H9 (cell line): ENCODE measurements at places on chromosomes 6 and 20. TPM values are rescaled to one million over a fixed set of nuclear protein-coding genes. Genes with fewer than 3 reads are reported as not detected.
A peak's percentile ranks its signal among the peaks of the same experiment; 100 is the strongest.

GRCh38 chr6:95589826-95590570 lies 12.7 kb downstream of the MANEA start:
- H3K27me3 ChIP-seq = no peaks in the 10 kb centered on the region
- no peak overlapping the region for H3K27ac ChIP-seq
- no peak for DNase-seq
- H3K36me3 ChIP-seq = peaks cover 12% of the 10 kb centered on the region

BMP6 gene
- total RNA-seq = 0.28 and 0.61 TPM in 2 replicates

PTK7 gene
- total RNA-seq = 126 and 128 TPM in 2 replicates

DNA sequence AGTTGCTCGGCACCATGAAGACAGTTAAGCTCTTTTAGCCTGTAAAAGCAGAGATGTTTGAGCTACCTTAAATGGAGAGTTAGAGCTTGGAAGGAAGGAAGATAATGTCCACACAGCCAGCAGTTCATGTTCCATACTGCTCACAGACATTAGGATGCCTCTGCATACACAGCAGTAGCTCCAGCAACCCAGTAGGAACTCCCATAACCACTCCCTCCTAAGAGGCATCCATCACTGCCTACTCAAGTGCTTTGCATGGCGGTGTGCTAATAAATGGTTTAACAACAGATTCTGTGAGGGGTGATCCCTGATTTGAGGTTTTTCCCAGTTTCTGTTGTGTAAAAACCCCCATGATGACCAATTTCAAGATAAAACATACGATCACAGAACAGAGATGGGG lies 286.4 kb downstream of the HACE1 start:
- peaks cover 3% of the 10 kb centered on the region; the same call in 1 of the 2 replicates for H3K4me1 ChIP-seq
- no peak overlapping the region for H3K4me3 ChIP-seq
- H3K36me3 ChIP-seq = no peaks in the 10 kb centered on the region; the same call in 2 of the 3 replicates
- no peak overlapping the region for H3K27ac ChIP-seq
- H3K27me3 ChIP-seq = no peaks in the 10 kb centered on the region

DNA sequence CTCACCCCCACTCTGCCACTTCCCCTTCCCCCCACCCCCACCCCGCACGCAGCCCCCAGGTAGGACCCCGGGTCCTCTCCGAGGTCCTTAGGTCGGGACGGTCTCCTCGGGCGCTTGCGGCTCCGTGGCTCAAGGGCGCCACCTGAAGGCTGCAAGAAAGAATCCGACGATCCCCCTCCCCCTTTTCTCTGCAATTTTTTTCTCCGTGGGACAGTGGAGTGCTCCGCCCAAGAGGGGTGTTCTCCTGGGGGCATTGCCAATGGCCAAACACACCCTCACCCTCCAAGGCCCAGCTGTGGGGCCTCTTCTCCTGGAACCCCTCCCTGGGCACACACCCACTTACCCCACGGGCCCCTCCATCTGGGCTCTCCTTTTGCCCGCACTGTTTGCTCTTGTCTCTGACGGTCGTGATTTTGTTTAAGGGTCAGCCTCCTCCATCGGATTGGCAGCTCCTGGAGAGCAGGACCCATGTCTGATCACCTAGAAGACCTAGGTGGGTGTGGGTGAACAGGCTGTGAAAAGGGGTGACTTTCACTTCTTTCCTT lies 1.1 kb upstream of the TMEM74B start:
- H3K27me3 ChIP-seq = peaks cover 16% of the 10 kb centered on the region; the same call in 1 of the 2 replicates
- peak overlapping the region; percentile 71 for H3K4me3 ChIP-seq
- peaks cover 5% of the 10 kb centered on the region; the same call in 1 of the 2 replicates for H3K36me3 ChIP-seq
- H3K27ac ChIP-seq = no peak overlapping the region
- peaks cover 12% of the 10 kb centered on the region; the same call in 1 of the 2 replicates for H3K4me1 ChIP-seq

SLC22A1 gene
- 0.39 and 0.50 TPM in 2 replicates for total RNA-seq

SAMD5 gene
- total RNA-seq = 0.04 and 0.29 TPM in 2 replicates

ENPP5 gene
- 4.6 and 5.1 TPM in 2 replicates for total RNA-seq

EPB41L1 gene
- total RNA-seq = 29.9 and 31.1 TPM in 2 replicates

VGLL2 gene
- total RNA-seq = 0.13 TPM in 1 of 2 replicates, not detected in the other

DNA sequence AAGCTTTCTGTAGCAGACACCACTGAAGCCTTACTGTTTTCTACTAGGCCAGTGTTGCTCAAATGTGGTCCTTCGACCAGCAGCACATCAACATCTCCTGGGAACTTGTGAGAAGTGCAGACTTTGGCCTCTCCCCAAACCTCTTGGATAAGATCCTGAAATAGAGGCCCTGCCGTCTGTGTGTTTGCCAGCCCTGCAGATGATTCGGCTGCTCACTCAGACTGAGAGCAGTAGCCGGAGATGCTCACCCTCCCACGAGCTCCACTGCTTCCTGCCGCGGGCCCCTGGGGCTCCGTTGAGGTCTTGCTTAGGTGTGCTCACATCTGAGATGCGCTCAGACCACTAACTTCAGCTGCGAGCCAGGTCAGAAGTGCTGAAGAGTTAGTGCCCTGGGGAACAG lies 129.5 kb upstream of the SSTR4 start:
- H3K36me3 ChIP-seq = no peaks in the 10 kb centered on the region
- no peak overlapping the region for H3K27ac ChIP-seq
- no peak overlapping the region for H3K4me3 ChIP-seq
- no peaks in the 10 kb centered on the region for H3K27me3 ChIP-seq
- no peak for DNase-seq
- no peaks in the 10 kb centered on the region for H3K4me1 ChIP-seq

MCHR2 gene
- not detected in 2 replicates for total RNA-seq

CYP39A1 gene
- total RNA-seq = 0.50 and 0.59 TPM in 2 replicates

IRF4 gene
- 0.31 and 0.68 TPM in 2 replicates for total RNA-seq
